ENCODE measurements at places on chromosomes 3 and 15.

- DNase-seq, result no peak
These were observed 29.6 kb downstream of the MGLL start for GRCh38 chr3:127792541-127793292.

GRCh38 chr15:67116742-67117141, 51.3 kb downstream of the SMAD3 start:
- DNase-seq, result no peak

DNA sequence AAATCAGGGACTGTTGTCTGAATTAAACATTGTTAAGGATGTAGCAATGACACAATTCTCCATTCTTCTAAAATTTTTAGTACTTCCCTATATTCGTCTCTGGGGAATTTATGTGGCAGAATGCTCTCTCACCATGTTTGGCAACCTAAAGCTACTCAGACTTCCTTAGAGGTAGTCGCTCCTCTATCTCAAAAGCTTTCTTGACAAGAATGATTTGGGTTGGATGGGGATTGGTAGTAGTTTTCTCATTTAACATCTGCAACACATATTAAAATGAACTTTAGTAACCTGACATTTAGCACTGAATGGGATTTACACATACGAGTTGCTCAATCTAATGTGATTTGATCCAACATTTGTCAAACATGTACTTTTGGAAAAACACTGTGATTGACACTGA, 233.3 kb downstream of the RBMS3 start:
- DNase-seq, result no peak

GRCh38 chr3:168123201-168124176, 27.8 kb upstream of the GOLIM4 start:
- no peak for DNase-seq

DNA sequence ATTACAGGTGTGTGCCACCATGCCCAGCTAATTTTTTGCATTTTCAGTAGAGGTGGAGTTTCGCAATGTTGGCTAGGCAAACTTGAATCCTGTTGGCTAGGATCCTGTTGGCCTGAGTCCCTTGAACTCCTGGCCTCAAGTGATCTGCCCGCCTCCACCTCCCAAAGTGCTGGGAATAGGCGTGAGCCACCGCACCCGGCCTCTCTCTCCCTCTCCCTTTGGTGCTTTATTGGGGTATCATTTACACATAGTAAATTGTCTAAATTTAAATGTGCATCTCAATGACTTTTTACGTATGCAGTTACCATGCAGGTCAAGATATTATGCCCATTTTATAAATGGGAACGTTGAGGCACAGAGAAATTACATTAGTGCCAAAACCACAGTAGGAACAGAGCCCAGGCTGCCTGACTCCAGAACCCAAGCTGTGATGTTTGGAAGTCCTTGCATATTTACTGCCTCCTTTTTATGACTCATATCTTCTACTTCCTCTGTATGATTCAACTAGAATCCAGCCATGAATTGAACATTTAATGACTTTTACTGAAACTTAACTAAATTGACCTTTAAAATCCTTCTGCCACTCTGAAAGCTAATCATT, 34.0 kb upstream of the RPP14 start:
- DNase-seq, result no peak

GRCh38 chr3:34405159-34405558, 606.7 kb downstream of the PDCD6IP start:
- no peak for DNase-seq

DNA sequence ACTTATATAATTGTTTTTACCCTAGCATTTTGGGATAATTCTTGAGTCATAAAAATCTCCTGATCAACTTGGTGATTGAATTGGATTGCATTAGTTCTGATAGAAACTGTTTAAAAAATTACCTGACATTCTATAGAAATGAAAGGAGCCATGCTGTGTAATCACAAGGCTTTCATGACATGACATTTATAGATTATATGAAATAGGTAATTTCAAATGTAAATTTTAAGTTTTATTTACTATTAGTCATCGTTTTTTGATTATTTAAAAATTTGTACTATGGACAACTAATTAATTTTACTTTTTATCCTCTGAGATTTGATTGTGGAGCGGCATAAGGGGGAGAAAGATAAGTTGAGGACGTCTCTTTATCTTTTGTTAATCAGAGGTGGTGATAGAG, 12.3 kb upstream of the CHD2 start:
- no peak for DNase-seq

Data from hematopoietic multipotent progenitor cell treated with erythropoietin and hydrocortisone succinate and interleukin-3 and kit ligand, for 15 days (in vitro differentiated cells).